Muscle of back (tissue), 13 donors: ENCODE measurements at places on chromosomes 6 and 20. TPM values are rescaled to one million over a fixed set of nuclear protein-coding genes. Genes with fewer than 3 reads are reported as not detected.
A peak's percentile ranks its signal among the peaks of the same experiment; 100 is the strongest.

TMC2 gene
- polyA plus RNA-seq, result 0.05 TPM

GMEB2 gene
- polyA plus RNA-seq, result 7.0 TPM

GRCh38 chr20:37876863-37877262 lies 26.1 kb upstream of the VSTM2L start:
- DNase-seq, result no peak

DNA sequence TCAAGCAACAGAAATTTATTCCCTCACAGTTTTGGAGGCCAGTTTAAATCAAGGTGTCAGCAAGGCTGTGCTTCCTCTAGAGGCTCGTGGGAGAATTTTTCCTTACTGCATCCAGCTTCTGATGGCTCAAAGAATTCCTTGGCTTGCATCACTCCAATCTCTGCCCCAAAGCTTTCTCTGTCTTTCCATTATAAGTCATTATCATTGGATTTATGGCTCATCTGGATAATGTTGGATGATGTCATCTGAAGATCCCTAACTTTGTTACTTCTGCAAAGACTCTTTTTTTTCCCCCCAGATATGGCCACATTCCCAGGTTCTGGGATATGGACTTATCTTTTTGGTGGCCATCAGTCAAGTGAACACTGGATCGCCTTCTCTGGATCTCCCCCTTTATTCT lies 146.3 kb upstream of the B3GAT2 start:
- no peak for DNase-seq

GRCh38 chr6:154768280-154768679 lies 35.1 kb downstream of the SCAF8 start:
- DNase-seq, result no peak

DNA sequence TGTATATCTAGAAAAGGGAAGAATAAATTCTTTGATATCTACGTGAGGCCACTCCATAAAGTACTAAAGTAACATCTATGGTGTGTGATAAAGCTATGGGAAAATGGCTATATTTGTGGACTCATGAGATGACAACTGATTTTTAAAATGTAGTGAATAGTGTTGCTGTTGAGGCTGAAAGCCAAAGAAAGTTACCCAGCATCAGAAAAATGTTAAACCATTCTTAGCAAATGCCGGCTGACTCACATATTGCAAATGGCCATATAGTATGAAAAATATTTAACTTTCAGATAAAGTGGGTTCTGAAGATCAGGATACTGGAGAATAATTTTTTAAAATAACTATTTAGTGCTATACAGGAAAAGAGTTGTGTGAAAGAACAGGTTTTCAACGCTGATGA lies 129.9 kb upstream of the GRIK2 start:
- DNase-seq, result no peak

- no peak for DNase-seq
Observed at GRCh38 chr6:65787787-65788186, 80.8 kb upstream of the EYS start.

GRCh38 chr20:8829256-8829655 lies 239.6 kb upstream of the PLCB4 start:
- no peak for DNase-seq

GRCh38 chr20:17878912-17879602 lies 89.5 kb downstream of the SNX5 start:
- DNase-seq, result peak; percentile 14

DNA sequence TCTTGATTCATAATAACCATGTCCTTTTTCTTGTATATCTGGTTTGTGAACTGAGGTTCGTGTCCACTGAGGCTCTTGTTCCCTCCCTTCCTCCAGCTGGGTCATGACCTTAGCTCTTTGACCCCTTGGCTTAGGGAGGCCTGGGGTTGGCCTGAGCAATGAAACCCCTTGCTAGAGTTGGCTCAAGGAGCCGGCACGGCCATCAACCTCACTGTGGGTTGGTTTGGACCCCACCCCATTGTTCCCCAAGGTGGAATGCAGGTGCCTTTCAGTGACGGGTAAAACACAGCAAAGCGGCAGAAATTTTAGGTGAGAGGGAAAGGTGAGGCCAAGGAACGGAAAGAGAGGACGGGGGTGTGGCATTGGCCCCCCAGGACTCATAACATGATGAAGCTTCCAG lies 44.5 kb upstream of the PHACTR3 start:
- no peak for DNase-seq

DNA sequence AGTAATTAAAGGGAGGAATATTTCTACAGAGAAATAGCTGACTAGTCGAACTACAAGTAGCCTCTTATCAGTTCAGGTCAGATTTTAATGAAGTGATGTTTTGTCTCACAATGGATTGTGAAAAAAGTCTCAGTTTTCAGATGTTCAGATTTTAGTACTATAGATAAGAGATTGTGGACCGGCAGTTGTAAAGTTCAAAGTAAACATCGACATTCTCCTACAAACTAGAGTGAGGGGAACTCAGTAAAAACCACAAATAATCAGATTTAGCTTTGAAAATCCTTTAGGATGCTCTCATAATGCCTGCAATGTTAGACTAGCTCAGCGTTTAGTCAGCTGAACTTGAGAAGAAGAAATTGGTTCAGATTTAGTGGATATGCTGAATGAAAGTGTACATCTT lies 39.9 kb downstream of the RCAN2 start:
- no peak for DNase-seq

DNA sequence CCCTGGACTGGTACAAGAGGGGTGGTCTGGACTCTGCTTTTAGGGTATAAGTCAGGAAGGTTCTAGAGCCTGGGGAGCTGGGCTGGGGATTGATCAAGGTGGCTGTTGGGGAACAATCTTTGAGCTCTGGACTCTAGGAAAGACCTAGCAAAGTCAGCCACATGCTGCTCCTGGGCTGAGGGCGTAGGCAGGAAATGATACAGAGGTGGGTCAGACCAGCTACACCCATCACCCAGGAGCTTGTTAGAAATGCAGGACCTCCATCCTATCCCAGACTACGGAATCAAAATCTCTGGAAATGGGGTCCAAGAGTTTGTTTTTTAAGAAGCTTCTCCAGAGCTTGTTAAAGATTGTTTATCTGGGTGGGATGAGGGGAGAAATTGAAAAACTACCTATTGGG lies 9.4 kb downstream of the ADTRP start:
- DNase-seq, result no peak

DNA sequence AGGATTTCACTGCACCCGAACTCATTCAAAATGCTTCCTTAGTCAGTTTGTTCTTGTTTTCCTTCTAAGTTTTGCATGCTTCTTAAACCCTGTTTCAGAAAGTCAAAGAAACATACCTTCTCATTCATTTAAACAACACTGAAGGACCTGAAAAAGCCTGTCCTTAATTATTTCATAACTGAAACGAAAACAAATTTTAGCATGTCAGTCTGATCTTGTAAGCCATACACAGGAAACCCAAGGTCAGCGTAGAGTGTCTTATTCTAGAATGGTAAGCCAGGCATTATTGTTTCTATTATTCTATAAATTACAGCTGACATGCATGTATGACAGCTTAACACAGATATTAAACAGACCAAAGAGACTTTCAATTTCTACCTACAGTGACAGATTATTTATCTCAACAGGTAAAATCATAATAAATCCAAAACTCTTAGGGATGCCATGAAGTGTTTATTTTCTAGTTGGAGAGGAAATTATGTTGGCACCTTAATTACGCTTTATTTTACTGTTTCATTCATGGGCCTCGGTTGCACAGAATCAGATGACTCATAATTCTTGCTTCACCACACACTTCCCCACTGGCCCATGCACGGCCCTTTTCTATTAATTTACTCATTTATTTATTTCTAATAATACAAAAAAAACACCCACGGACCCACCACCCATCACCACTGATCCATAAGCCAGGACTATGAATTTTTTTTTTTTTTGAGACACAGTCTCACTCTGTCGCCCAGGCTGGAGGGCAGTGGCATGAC lies 39.3 kb upstream of the DUSP22 start:
- DNase-seq, result no peak

DNA sequence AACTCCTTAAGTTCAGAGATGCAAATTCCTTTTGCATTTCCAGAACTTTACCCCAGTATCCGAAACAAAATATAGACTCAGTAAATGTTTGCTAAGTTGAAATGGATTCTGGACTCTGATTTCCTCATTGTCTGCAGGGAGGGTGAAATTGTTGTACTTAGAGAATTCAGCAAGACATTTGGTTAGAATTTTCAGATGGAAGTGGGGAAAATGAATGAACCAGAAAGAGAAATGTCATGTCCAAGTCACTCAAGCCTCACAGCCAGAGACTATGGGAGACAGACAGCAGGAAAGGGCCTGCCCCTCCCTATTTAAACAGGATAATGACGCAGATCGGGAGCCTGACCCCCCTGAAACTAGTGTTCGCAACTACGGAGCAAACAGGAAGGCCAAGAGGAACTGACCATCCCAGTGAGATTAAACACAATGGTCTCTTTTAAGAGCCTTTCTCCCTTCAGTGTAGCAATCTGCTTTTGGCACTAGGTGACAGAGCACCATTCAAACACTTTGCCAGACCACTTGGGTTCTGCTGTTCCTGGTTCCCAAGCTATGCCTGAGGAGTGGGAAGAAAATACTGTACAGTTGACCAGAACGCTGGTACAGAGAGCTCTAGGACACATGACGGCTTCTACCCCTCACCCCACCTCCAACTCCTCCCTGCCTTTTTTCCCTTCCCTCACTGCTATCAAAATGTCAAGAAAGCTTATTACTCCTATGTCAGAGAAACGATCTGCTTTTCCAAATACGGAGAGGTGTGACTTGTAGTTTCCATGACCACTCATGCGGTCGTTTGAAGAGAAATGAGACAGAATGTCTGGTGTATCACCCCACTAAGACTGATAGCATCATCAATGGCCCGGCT lies 13.7 kb downstream of the NEDD9 start:
- DNase-seq, result no peak

DNA sequence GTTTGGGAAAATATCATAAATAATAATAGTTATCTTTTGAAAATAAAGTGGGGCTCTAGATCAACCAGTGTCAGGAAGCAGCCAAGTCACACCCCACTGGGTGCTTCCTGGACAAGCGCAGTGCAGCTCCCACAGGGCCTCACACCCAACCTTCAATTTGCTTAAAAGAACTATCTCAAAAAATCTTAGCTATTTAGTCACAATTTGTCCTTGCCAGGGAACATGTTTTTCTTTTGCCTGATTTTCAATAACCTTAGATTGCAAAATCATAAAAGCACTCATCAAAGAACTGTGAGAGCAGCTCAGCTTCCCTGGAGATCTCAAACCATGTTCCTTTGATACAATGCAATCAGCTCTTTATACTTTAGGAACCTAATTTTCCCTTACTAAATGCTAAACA lies 1.6 kb upstream of the NCOA7 start:
- DNase-seq, result no peak

COL19A1 gene
- 2.4 TPM for polyA plus RNA-seq

DNA sequence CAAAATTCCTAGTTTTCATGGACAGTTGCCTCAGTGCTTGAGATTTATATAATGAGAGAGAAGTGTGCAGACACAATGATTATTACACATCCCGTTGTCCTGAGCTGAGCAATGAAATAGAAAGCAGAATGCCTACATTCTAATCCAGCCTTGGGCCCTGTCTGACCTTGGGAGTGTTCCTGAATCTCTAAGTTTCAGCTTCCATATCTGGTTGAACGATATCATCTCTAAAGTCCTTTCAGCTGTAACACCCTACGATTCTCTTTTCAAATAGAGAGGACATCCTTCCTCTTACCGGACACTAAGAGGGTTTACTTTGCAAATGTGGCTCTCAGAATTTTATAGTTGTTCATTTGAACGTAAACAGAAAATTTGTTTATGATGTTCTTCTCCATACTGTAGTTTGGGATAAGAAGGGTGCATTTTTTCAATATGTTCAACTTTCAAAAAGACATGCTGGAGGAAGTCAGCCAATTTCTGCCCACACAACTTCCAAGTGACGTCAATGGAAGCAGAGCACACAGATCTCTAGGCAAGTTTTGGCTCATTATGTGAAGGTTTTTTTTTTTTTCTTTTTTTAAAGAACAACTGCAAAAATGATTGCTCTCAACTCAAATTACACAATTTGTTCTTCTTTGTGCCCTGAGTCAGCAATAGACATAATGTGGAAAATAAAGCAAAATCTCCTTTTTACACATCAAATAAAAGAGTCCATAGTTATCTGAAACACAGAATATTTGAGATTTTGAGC lies 50.4 kb downstream of the PDE7B start:
- peak; percentile 80 for DNase-seq

GRCh38 chr6:167766986-167767714 lies 59.6 kb upstream of the AFDN start:
- no peak for DNase-seq

DNA sequence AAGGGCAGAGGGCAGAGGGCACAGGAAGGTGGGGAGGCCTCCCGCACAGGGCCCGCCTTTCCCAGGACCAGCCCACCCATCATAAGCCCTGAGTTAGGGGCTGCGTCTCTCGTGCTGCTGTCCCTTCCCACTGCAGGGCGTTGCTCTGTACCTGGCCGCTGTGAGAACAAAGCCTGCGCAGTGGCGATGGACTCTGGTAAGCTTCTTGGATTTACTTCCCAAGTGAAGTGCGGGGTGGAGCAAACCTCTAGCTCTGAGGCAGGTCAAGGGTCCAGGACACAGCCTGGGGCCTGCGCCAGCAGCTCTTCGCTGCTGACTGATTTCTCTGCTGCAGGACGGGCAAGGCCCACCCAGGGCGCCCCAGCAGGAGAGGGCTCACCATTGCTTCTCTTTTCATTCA lies 23.9 kb downstream of the INSM1 start:
- no peak for DNase-seq

IRF4 gene
- polyA plus RNA-seq, result 0.39 TPM

ZNF311 gene
- 2.4 TPM for polyA plus RNA-seq

GRCh38 chr20:46979603-46980241 lies 85.1 kb downstream of the EYA2 start:
- DNase-seq, result no peak

C2 gene
- 9.1 TPM for polyA plus RNA-seq

GRCh38 chr6:131669891-131670290 lies 31.3 kb downstream of the OR2A4 start:
- no peak for DNase-seq

KHDC1 gene
- 3.2 TPM for polyA plus RNA-seq

ESR1 gene
- 2.3 TPM for polyA plus RNA-seq

- DNase-seq, result peak; percentile 38
Observed at GRCh38 chr20:2303673-2304072, 7.9 kb downstream of the TGM3 start.

- no peak for DNase-seq
Observed at GRCh38 chr6:126716826-126717509, 377.1 kb downstream of the CENPW start.

DNA sequence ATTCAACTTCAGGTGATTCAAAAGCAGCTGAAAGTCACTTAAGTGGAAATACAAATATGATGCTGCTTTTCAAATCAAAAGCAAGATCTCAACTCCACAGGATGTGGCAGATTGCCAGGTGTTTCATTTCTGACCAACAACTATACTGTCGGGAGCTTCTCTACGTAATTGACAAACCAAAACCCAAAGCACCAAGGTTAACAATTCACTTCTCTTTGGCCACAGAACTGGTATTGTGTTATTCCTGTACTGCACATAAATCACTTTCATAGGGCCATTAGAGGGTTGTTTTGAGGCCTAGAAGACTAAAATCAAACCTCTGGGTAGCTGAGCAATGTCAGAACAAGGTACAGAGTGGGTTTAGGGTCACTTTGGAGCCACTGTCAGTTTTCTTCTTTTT lies 169.7 kb downstream of the HAO1 start:
- DNase-seq, result peak; percentile 29

GRCh38 chr6:10658910-10659698 lies 35.3 kb downstream of the C6orf52 start:
- DNase-seq, result no peak
